Psoas muscle (tissue), 8 donors: ENCODE measurements at places on chromosomes 6 and 20. TPM values are rescaled to one million over a fixed set of nuclear protein-coding genes. Genes with fewer than 3 reads are reported as not detected.

The GPX5 gene
- not detected for total RNA-seq

The MAP3K5 gene
- total RNA-seq = 6.9 TPM

The CNKSR3 gene
- total RNA-seq = 2.3 TPM

The PYGB gene
- 7.8 TPM for total RNA-seq

GRCh38 chr6:2524090-2524489 is 226.6 kb downstream of the MYLK4 start:
- no peak for DNase-seq

GRCh38 chr6:53922539-53922981 is 127.8 kb downstream of the LRRC1 start:
- DNase-seq = no peak

GRCh38 chr6:90274451-90275030 is 22.1 kb downstream of the BACH2 start:
- DNase-seq = no peak
